ENCODE measurements at places on chromosomes 12 and 14.

- DNase-seq: no peak
Observed at GRCh38 chr12:51951843-51952722, 584 bp downstream of the ACVR1B start.

GRCh38 chr14:91906374-91906773 is 39.0 kb upstream of the TC2N start:
- DNase-seq: no peak

- no peak for DNase-seq
Observed at GRCh38 chr12:68007033-68007432, 17.8 kb downstream of the IFNG-AS1 start.

DNA sequence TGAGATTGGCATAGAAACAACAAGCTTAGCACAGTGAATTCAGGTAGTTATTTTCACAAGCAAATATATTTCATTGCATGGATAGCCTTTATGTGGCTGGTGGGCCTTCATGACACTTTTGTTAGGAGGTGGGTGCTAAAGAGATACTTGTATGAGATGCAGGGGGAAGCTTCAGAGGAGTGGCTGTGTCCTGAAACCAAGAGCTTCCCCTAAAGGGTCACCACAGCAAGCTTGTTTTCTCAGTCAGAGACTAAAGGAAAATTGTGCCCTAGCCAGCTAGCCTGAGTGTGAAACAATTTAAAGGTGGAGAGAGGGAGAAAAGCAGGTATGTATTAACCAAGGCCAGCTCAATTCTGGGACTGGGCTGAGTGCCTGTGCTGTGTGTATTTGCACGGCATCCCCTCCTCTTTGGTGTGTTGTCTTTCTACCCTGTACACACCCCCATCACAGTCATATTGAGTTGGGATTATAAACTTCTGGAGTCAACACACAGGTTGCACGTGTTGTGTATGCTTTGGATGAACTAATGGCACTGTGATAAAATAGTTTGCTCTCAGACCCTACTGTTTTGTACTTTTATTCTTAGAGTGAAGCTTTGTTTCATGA is 79.2 kb downstream of the RASSF8 start:
- DNase-seq: no peak

GRCh38 chr14:31960039-31960438 is 117.1 kb upstream of the ARHGAP5 start:
- DNase-seq: no peak

DNA sequence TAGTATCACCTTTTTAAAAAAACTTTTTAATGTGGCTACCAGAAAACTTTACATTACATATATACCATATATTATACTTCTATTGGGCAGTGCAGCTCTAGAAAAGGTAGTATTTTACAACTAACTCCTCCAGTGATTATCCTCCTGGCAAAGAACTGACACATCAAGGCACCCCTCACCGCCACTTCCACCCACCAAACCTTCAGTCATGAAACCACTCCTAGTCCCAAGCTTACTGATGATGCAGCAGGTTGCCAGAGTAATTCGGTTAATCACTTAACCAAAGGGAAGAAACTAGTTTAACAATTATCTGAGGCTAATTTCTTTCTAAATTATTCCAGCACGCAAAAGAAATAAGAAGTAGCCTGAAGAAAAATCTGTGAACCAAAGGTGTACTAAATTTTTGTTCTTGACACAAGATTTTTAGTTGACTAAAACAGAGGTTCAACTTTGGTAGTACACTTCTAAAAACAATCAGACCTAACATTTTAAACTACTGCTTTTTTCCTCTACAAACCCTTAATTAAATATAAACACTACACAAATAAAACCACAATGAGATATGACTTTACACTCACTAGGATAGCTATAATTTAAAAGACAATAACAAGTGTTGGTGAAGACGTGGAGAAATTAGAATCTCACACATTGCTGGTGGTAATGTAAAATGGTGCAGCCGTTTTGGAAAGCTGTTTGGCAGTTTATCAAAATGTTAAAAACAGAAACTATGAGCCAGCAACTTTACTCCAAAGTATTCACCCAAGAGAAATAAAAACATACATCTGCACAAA is 16.7 kb downstream of the SPPL3 start:
- no peak for DNase-seq

DNA sequence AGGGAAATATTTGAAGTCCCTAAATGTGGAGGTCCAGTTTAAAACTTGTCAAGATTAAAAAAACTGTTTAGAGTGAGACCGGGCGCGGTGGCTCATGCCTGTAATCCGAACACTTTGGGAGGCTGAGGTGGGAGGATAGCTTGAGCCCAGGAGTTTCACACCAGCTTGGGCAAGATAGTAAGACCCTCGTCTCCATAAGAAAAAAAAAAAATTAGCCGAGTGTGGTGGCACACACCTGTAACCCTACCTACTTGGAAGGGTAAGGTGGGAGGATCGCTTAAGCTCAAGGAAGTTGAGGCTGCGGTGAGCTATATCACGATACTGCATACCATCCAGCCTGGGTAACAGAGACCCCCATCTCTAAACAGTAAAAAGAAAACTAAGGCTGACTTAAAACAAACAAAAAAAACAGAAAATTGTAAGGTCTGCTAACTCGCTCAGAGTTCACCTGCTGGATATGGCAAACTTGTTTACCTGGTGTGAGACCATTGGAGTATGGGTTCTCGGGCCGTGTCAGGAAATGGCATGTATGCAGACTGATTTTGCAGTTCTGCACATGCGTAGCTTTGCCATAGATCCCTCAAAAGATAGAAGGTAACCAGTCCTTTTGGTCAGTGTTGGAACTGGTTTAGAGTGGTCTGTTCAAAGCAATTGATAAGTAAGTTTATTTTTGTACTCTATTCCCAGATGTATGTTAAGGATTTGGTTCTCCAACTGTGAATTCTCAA is 2.1 kb downstream of the RNF10 start:
- DNase-seq: peak; percentile 19

DNA sequence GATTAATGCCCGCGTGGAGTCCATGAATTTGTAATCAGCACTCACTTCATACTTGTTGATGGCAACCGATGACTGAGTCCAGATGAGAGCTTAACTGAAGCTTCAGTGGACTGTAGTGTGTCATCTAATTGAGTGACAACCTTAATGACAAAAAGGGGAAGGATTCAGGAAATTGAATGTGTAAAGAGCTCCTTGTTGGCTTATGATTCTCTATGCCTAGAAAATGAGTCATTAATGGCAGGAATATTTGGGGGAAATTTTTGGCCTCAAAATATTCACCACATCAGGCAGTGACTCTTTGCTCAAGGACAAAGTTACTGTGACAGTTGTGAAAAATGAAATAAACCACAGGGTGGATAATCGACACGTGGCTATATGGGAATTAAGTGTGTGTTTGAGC is 55.3 kb upstream of the STON2 start:
- DNase-seq: no peak

DNA sequence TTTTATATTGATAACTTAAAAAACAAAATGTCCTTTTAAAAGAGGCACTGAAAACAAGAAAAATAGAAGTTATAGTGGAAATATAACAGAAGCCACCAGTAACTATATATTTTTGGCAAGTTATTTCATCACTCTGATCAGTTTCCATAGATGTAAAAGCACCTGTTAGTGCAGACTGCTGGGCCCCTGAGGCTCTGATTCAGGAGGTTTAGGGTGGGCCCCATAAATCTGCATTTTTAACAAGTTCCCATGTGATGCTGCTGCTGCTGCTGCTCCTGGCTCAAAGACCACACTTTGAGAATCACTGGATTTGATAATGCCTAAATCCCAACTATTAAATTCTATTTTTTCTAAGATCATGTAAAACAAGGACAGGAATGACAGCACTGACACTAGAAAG is 251.1 kb downstream of the MED13L start:
- no peak for DNase-seq

DNA sequence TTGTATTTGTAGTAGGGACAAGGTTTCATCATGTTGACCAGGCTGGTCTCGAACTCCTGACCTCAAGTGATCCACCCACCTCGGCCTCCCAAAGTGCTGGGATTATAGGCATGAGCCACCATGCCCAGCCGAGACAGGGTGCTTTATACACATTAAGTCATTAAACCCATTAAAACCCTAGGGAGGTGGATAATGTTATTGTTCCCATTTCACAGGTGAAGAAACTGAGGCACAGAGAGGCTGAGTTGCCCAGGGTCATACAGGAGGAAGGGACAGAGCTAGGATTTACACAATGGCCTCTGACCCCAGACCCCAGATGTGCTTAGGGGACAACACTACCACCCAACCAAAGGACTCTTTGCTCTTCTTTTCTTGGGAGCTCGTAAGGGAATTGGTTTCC is 51.0 kb upstream of the RIN3 start:
- DNase-seq: no peak

GRCh38 chr14:32078023-32078857 is 1.1 kb downstream of the ARHGAP5 start:
- DNase-seq: peak; percentile 64

GRCh38 chr14:104697892-104698583 is 8.6 kb downstream of the INF2 start:
- no peak for DNase-seq

DNA sequence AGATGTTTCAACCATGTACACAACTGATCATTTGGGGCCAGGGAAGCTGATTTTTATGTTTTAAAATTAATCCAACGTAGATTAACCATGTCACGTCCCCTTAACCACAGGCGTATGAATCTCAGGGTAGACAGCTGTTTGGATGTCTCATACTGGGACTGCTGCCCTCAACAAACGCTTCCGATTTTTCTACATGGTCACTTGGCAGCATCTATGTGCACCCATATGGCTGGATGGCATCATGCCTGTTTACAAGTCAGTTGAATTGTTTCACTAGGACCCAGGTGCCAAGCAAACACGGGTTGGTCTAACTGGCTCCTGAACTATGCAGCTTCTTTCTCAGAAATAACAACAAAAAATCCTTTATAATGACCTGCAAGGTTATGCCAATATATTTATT is 393.8 kb downstream of the NPAS3 start:
- DNase-seq: no peak

GRCh38 chr12:126492181-126492580 is 1426.9 kb downstream of the AACS start:
- no peak for DNase-seq

DNA sequence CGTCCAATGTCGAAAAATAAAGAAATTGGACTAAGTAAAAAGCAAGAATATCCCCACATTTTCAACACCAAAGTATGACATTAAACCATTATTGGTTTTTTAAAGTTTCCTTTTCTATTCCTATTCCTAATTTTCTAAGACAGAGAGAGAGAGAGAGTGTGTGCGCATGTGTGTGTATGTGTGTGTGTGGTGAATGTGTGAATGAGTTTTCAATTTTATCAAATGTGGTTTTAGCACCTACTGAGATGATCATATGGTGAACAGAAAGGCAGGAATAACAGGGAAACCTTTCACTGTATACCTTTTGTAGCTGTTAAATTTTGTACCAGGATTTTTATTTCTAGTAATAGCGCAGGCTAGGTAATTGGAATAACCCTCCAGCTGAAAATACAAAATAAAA is 80.4 kb upstream of the RAP1B start:
- DNase-seq: no peak

DNA sequence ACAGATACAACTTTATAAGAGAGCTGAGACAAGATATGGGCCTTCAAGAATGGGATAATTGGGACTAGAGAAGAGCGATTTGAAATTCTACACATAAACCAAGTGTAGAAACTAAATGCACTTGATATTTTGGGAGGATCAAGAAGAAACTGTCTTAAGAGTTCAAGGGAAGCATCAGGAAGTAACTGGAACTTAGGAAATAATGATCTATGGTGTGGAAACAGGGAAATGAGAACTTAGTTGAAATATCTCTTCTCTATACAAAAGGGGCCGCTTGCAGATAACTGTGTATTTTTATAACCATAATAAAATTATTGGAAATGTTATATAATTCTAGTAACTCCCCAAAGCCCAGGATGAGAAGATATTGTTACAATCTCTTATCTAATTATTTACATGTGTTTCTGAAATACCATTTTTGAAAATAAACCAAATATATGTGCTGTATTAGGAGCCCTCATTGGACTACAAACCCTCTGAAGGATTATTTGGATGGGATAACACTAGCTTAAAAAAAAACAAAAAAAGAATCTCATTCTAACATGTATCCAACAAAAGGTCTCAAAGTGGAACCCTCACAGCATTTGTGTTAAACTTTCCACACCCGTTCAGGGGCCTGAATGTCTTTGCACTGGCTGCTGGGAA is 84.7 kb upstream of the FLRT2 start:
- no peak for DNase-seq

DNA sequence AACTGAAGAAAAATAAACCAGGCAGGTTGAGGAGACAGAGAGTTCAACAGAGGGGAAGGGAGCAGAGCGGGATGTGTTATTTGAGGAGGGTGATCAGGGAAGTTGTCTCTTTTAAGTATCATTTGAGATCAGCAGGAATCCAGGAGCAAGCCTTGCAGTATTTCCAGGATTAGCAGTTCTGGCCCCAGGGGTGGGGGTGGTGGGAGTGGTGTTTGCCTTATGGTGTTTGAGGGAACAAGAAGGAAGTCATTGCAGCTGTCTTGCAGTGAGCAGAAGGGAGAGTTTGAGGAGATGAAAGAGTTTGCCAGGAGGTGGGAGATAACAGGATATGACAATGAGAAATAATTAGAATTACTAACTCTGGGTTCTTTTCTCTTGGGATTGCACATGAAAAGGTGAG is 418.6 kb downstream of the NELL2 start:
- DNase-seq: no peak

GRCh38 chr14:72776701-72777261 is 117.1 kb downstream of the DPF3 start:
- no peak for DNase-seq

GRCh38 chr12:112749081-112749480 is 42.5 kb upstream of the RPH3A start:
- DNase-seq: no peak

GRCh38 chr14:69559581-69560011 is 15.1 kb downstream of the CCDC177 start:
- no peak for DNase-seq

DNA sequence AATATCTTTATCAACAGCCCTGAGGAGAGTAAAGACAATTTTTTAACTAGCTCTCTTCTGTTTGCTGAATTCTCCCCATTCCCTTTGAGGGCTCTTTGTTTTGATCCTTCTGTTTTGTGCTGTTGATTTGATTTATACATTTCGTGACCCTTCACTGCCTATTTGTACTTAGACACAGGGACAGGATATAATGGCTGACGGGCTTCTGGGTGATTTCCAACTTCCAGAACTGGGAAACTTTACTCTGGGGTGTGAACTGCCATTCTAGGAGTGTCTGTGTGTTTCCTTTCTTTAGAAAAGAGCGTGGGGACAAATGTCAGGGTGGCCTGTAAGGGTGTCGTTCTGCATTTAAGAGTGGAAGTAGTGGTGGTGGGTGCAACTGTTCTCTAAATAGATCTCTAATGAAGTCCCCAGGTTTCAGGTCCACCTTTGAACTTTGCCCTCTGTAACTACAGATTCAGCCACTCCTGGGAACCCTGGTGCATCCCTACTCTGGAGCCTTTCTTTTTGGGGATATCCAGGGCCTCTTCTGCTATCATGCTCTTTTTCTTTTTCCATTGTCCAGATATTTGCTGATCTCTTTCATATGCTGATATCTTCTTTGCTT is 22.3 kb upstream of the SSPN start:
- no peak for DNase-seq

- no peak for DNase-seq
Observed at GRCh38 chr14:75877292-75877691, 104.5 kb downstream of the TGFB3 start.
